NCI-H187 (cell line): ENCODE measurements at places on chromosomes 1 and 21.

GRCh38 chr1:79198832-79199231, 192.3 kb upstream of the ADGRL4 start:
- DNase-seq: no peak

DNA sequence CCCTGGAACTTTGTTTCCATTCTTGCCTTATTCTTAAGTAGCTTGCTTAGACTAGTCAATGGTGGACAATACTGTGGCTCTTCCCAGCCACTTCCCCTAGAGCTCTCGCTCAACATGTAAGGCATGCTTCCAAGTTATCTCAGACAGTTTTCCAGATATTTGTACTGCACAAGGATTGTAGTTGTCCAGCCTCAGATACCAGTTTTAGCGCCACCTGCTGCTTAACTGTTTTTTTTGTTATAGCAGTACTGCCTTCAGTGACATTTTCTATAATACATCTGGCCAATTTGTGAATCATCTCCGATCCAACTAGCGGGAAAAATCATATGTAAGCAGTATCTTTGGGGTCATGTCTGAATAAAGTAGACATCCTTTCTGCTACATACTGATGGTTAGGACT, 346.7 kb upstream of the ADGRL4 start:
- no peak for DNase-seq

- DNase-seq: no peak
Measured at GRCh38 chr1:53576381-53576801, 117.2 kb downstream of the DMRTB1 start.

DNA sequence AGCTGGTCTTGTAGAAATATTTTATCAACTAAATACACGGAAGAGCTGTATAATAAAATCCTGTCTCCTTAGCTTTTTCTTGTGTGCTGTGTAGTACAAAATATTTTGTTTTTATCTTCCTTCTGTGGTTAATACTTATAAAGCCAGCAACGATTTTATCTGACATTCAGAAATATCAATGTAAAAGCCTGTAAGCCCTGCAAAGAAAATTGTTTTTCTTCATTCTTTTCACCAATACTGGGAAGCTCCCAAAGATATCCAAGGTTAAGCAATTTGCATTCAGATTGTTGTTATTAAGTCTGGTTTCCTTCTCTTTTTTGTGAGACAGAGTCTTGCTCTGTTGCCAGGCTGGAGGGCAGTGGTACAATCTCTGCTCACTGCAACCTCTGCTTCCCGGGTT, 38.0 kb upstream of the KIF26B start:
- no peak for DNase-seq

- DNase-seq: no peak
Measured at GRCh38 chr1:51605961-51606723, 10.8 kb upstream of the OSBPL9 start.

GRCh38 chr1:211420389-211420788, 71.6 kb downstream of the RD3 start:
- no peak for DNase-seq

DNA sequence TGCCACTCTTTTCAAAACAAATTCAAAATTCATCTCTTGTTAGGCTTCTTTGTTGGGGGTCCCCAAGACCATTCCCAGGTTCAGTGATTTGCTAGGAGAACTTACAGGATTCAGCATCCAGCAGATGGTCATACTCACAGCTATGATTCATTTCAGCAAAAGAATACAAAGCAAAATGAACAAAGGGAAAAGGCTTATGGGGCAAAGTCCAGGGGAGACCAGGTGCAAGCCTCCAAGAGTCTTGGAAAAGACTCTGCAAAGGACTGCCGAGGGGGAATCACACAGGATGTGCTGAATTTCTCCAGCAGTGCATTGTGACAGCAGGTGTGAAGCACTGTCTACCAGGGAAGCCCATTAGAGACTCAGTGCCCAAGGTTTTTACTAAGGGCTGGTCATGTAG, 7.3 kb downstream of the TRAF5 start:
- no peak for DNase-seq

- DNase-seq: no peak
Measured at GRCh38 chr1:168491527-168492164, 52.2 kb downstream of the XCL2 start.

GRCh38 chr1:40386359-40386723, 12.8 kb downstream of the SMAP2 start:
- no peak for DNase-seq

DNA sequence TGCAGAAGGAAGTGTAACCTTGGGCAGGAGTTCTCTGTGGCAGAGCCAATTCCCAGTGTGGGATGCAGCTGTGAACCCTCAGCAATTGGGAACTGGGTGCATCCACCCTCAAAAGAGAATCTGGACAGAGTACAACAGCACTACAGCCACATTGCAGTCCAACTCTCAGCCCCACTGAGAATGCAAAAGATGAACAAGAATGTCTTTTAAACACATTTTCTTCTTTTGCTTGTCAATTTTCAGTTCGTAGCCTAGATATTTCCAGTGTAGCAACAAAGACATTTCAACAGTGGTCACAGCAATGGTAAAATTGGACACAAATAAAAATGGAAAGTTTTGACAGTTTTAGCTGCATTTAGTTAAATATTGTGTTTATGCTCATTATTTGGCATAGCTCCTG, 114.0 kb upstream of the APP start:
- DNase-seq: no peak

DNA sequence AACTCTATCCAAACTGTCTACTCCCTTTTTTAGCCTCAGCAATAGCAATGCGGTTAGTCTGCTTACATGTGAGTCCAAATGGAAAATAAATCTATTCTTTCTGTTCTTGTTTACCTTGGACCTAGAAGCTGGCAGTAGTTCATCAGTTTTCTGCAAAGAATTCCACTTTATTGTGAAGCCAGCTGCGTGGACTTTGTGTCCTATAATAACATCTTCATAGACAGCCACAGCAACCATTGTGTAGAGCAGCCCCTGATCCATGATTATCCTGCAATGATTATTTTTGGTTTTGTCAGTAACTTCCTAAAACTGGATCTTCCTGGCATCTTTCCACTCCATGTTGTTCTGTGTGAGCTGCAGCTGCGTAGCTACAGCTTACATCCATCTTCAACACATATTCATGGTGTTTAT, 408.7 kb downstream of the NUF2 start:
- DNase-seq: no peak

DNA sequence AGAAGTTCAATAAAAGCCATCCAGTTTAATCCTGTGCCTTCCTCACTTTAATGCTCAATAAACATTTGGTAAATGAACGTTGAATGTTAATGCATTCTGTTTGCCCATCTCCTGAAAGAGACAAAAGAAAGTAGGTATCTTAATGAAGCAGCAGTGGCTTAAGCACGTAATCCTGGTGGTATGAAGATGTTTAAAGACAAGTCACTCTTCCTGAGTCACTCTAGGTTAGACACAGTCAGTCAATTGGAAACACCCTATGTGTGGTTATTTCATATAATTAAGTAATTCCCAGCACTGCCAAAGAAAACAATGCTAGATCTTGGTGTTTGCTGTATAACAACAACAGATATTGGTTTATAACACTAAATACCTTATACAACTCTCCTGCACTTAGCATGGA, 334.0 kb upstream of the FMN2 start:
- no peak for DNase-seq

DNA sequence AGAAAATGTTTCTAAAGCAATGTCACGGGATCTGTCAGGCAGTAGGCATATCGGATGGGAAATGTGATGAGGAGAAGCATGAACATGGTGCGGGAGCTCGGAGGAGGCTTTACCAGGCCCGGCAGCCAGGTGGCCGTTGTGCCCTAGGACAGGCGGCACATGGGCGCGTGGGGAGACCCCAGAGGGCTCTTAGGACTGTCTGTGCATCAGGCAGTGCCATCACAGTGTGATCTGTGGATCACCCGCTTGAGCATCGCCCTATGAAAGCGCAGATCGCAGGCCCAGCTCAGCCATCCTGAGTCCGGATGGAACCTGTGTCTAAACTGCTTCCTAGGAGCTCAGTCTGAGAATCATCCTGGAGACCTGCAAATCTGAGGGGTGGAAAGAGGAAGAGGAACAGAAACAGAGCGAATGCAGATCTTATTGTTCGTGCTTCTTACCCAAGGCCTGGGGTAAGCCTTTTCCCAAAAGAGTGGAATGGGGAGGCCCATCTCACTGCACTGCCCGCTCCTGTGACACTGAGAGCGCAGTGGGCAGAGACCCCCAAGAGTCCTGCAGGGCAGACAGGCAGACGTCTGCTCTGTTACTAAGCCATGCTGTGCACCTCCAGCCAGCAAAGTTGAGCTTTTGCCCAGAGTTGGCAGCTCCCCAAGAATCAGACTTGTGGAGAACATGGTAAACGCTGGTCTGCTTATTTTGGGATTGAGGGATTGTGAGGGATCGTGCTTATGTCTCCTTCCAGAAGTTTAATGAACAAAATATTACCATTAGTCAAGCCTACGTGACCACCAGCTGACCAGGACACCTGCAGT, 251.0 kb downstream of the RHOU start:
- no peak for DNase-seq

DNA sequence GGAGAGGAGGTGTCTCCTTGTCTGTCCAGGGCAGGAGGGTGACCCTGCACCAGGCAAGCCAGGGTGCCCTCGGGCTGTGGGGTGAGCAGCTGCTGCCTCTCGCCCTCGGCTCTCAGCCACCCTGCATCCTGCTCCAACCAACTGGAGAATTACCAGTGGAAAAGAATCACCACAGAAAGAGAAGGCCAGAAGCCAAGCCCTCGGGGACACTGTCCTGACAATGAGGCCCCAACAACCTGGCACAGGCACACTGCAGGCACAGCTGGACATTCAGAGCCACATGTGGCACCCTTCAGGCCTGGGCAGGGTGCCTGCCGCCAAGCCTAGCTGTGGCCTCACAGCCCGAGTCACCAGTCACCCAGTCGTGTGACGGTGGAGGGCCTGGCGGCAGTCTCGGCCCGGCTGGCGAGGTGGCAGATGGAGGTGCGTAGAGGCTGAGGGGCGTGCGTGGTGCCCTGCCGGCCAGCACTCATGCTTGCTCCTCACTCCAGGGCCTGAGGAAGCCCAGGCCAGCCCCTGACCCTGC, 12.0 kb downstream of the MEGF6 start:
- DNase-seq: no peak

GRCh38 chr1:85274969-85275453, 1.4 kb downstream of the BCL10 start:
- no peak for DNase-seq

- no peak for DNase-seq
Measured at GRCh38 chr1:181152892-181153633, 64.6 kb downstream of the IER5 start.

GRCh38 chr1:212488436-212489283, 55.9 kb downstream of the NENF start:
- no peak for DNase-seq

DNA sequence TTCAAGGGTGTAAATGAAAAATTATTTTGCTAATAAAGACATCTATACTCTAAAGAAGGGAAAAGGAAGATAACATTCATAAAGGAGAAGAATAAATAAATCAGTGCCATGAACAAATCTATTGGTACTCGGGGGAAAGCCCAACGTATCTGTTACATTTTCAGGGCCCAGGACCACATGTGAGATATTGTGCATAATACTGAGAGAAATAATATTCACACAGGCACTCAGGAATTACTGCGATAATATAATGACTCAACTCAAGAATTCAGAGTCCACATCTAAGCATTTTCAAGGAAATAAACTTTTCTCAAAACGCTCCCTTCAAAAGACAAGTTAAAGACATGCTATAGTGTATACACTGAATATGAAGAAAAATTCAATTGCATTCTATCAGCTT, 108.8 kb downstream of the SMYD2 start:
- no peak for DNase-seq
